ENCODE measurements at places on chromosomes 16 and 17.

DNA sequence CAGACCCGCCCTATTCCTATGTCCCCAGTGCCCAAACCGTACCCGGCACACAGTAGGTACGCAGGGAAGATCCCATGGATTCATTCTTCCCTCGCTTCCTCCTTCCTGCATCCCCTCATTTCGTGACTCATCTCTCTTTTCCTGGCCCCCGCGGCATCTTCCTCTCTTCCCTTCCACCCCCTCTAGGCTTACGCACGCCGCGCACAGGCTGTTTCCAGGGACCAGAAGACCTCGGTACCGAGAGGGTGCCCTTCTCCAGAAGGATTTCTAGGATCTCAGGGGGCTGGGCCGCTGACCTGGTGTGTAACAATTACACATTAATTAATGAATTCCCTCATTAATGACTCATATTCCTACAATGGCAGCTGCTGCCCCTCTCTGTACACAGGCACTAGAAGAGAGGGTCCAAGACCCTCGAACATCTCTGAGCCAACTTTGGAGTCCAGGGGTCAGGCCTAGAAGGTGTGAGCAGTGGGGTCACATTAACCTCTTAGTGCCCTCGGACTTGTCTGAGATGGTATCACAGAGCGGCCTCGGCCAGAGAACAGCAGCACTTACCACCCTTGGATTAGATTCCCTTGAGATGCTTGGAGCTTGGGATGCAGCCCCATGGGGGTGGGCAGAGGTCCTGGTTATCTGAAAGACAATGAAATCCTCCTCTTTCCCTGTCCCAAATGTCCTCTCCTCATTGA is 16.8 kb upstream of the PLLP start:
- DNase-seq, result no peak

GRCh38 chr17:49783071-49783715 is 5.3 kb upstream of the KAT7 start:
- no peak for DNase-seq

- DNase-seq, result no peak
These were observed 241.3 kb upstream of the TBX2 start for GRCh38 chr17:61158376-61158775.

DNA sequence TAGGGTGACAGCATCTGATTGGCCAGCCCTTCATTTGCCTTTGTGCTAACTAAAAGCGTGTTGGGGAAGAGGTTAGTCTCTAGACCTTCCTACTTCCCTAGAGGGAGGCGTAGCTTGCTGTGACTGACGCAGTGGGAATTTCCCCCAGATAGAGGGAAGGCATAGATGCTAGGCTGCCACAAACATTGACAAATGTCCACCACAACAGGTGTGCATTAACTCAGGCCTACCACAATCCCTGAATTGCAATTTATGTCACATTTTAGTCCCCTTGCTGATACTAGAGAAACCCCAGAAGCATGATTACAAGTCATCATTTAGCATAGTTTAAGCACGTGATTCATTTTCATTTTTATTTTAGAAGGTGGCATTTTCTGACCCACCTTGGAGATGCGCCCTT is 76.3 kb upstream of the WSB1 start:
- no peak for DNase-seq

DNA sequence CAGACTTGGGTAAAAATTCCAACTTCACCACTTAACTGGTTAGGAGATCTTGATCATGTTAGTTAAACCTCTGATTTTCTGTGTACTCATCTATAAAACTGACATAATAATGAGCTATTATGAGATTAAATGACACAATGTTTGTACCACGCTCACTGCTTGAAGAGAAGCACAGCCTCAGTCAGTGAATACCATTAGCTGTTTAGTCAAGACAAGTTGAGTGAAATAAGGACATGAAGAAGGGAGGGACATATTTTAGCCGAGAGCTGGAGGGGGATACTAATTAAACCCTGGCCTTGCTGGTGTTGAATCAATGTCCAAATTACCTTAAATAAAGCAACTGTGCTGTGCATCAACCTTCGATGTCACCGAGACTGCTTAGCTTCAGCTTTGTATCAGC is 105.1 kb upstream of the TOX3 start:
- no peak for DNase-seq

GRCh38 chr16:46774743-46775177 is 26.6 kb upstream of the MYLK3 start:
- DNase-seq, result no peak

DNA sequence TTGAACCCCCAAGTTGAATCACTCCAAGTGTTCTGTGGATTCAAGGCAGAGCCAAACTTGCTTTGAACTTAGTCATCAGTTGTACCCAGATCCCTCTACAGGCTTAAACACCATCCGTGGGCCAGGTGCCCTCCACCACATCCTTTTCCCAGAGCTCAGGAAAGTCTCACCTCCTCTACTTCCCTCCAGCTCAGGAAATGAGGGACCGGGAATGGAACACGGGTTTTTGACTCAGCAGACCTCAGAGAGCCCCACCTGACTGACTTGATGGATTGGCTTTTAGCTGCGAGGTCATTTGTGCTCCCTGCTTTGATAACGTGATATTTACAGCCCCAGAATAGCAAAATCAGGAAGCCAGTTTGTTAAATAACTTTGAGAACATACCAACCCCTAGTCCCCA is 20.1 kb downstream of the GID4 start:
- DNase-seq, result no peak

DNA sequence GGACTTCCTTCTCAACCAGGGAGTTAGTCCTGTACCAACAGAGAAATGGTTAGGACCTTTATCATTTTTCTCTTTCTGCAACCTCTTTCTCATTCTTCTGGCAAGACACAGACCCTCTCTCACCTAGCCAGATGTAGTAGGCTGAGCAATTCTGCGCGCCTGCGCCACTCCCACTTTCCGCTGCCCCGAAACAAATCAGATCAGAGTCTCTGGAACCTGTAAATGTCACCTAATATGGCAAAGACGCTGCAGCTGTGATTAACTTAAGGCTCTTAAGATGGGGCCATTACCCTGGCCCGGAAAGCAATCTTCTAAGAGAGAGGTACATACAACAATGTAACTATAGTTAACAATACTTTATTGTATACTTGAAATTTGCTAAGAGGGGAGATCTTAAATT is 94.3 kb upstream of the ASIC2 start:
- DNase-seq, result no peak

Data from GM19239 (cell line).